Activated naive CD8-positive, alpha-beta T cell treated with anti-CD3 and anti-CD28 coated beads, Interleukin-2, amount 10 ng/mL, durations not matched to agents 7 days and 5 days (primary cell): ENCODE measurements at places on chromosomes 6 and 20.

DNA sequence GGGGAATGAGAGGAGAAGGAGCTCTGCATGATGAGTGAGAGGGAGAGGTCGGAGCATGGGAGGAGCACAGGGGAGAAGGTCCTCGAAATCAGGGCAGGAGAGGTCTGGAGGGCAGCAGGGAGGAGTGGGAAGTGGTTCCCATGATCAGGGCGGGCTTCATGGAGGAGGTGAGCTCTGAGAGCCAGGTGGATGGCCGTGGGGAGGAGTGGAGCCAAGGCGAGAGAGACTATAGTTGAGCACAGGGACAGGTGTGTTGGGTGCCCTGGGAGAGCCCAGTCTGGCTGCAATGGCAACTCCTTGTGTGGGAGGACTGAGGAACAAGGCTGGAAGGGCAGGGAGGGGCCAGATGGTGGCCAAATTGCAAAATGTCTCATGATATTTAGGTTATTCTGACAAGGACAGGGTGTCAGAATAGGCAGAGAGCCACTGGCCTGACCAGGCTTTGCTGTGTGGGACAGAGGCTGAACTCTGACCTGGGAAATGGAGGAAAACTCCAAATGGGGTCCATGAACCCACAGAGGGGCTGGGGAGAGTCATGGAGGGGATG is 21.4 kb downstream of the TTBK1 start:
- H3K36me3 ChIP-seq, result no peaks in the 10 kb centered on the region
- no peak for DNase-seq

- H3K4me1 ChIP-seq, result no peaks in the 10 kb centered on the region
- no peak for DNase-seq
- peaks cover 4% of the 10 kb centered on the region for H3K27me3 ChIP-seq
- no peak overlapping the region for H3K4me3 ChIP-seq
Measured at GRCh38 chr6:18545726-18546125, 158.6 kb downstream of the RNF144B start.

GRCh38 chr6:140153703-140154102 is 779.3 kb upstream of the CITED2 start:
- H3K27ac ChIP-seq, result no peak overlapping the region
- no peaks in the 10 kb centered on the region for H3K36me3 ChIP-seq
- H3K4me3 ChIP-seq, result no peak overlapping the region

DNA sequence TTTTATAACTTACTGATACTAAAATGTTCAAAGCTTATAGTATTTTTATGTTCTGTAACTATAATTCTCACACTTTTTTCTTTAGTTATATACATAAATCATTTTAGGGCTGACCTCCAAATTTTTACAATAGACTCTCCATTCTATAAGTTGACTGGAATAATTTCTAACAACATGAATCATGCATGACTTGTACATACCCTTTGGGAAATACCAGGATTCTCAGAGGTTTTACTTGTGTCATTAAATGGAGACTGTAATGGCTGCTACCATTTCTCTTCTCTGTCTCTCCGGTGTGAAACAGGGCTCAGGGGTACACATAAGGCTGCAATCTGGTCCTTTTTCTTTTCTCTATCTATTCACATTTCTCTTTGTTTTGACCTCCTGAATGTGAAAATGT is 222.2 kb upstream of the FLRT3 start:
- peaks cover 1% of the 10 kb centered on the region for H3K27me3 ChIP-seq
- H3K36me3 ChIP-seq, result no peaks in the 10 kb centered on the region
- no peak overlapping the region for H3K4me3 ChIP-seq
- no peak overlapping the region for H3K27ac ChIP-seq

DNA sequence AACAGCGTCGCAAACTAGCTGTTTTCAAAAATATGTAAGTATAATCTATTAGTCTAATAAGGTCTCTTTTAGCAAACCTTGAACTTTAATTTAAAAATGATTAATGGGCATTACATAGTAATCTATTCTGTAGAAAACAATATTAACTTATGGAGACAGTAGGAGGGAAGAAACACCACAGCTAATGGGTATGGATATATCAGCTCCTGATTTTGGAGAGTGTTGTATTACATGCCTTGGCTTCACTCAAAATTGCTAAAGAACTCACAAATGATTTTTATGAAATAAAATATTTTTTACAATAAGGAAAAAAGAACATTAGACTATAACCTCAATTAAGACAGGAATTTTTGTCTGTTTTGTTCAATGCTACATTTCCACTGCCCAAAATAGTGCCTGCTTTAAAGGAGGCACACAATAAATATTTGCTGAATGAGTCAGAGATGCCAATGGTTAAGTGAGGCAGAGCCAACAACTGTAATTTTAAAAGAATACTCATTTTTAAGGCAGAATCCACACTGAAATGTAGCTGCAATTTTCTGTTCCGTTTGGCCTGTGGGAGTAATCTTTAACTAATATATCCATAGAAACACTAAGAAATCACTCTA is 15.7 kb downstream of the ATG5 start:
- no peak for DNase-seq
- peaks cover 33% of the 10 kb centered on the region for H3K36me3 ChIP-seq
- no peaks in the 10 kb centered on the region for H3K27me3 ChIP-seq
- peaks cover 20% of the 10 kb centered on the region for H3K4me1 ChIP-seq
- H3K27ac ChIP-seq, result no peak overlapping the region
- H3K4me3 ChIP-seq, result no peak overlapping the region

DNA sequence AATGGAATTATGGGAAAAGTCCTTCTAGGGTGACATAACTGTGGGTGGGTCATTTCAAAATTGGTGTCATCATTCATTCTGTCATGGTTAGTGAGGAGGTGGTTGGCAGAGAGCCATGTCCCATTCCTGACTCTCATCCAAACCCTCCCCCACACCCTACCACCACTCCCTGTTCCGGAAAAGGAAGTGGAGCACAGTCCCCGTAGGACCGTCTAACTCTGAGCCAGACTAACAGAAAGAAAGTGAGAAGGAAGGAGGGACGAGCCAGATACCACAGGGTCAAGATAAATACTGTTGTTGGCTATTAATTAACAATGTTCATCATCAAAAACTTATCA is 4.8 kb downstream of the TRIM10 start:
- H3K4me3 ChIP-seq, result no peak overlapping the region
- peaks cover 19% of the 10 kb centered on the region for H3K27me3 ChIP-seq
- peaks cover 13% of the 10 kb centered on the region for H3K4me1 ChIP-seq
- H3K36me3 ChIP-seq, result no peaks in the 10 kb centered on the region
- DNase-seq, result no peak
- H3K27ac ChIP-seq, result no peak overlapping the region

DNA sequence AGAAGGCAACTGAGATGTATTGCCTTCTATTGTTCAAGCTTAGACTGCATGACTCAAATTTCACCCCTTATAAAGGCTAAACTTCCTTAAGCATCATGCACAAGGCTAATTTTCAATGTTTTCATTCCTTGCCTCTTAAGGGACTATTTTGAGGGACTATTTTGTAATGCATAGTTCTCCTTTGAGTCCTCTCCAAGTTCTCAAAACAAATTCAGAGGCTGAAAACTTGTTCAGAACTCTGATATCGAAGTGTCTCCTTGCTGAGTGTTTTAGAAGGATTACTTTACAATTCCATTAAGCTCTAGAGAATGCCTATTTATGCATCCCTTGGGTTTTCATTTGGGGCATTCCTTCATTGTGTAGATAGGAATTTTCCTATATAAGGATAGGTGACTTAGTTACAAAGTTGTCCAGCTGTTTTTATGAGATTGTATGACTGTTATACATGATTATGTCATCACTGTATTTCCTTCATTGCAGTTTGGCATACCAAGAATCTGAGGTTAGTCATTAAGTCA is 41.7 kb downstream of the COL19A1 start:
- no peak overlapping the region for H3K27ac ChIP-seq
- H3K27me3 ChIP-seq, result peaks cover 11% of the 10 kb centered on the region
- no peaks in the 10 kb centered on the region for H3K4me1 ChIP-seq
- no peak overlapping the region for H3K4me3 ChIP-seq

- DNase-seq, result no peak
- H3K4me3 ChIP-seq, result no peak overlapping the region
- H3K27me3 ChIP-seq, result no peaks in the 10 kb centered on the region
- no peak overlapping the region for H3K27ac ChIP-seq
Measured at GRCh38 chr6:100549406-100550167, 84.9 kb upstream of the SIM1 start.

- H3K36me3 ChIP-seq, result no peaks in the 10 kb centered on the region
- peak overlapping the region; percentile 32 for H3K27ac ChIP-seq
- no peak overlapping the region for H3K4me3 ChIP-seq
- no peak for DNase-seq
Measured at GRCh38 chr6:139343052-139343750, 31.2 kb downstream of the CITED2 start.

DNA sequence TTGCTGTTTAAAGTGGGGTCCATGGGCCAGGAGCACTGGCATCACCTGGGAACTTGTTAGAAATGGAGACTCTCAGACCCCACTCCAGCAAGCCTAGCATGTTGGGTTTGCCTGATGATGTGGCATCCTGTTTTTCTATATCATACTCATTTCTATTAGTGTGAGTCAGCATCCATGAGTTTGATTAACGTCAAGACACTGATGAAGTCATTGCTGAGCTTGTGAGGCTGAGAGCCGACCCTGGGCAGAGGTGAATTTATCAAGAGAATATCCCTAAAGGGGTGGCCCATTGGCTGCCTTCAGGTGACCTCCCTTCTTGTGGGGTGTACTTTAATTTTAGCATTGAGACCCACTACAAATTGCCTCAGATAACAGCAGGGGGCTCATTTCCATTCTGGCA is 43.4 kb upstream of the RNF144B start:
- no peak overlapping the region for H3K27ac ChIP-seq
- H3K36me3 ChIP-seq, result no peaks in the 10 kb centered on the region
- no peak overlapping the region for H3K4me3 ChIP-seq
- peaks cover 5% of the 10 kb centered on the region for H3K27me3 ChIP-seq

GRCh38 chr20:9075264-9076095 is 6.6 kb downstream of the PLCB4 start:
- H3K27ac ChIP-seq, result no peak overlapping the region
- no peak for DNase-seq
- no peaks in the 10 kb centered on the region for H3K36me3 ChIP-seq
- peaks cover 1% of the 10 kb centered on the region for H3K27me3 ChIP-seq
- H3K4me3 ChIP-seq, result no peak overlapping the region
- no peaks in the 10 kb centered on the region for H3K4me1 ChIP-seq

DNA sequence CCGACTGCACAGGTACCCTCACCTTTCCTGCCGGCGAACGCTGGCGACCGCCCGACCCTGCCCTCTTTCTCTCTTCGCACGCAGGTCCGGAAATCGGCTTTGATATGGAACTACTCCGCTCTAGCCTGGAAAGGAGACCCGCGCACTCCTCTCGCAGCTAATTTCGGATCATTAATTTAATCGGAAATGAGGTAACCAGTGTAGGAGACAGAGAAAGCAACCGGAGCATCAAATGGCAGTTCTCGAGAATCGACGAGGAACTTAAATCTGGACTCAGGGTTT is 949 bp upstream of the ATXN1 start:
- H3K27me3 ChIP-seq, result no peaks in the 10 kb centered on the region
- peak overlapping the region; percentile 100 for H3K27ac ChIP-seq

DNA sequence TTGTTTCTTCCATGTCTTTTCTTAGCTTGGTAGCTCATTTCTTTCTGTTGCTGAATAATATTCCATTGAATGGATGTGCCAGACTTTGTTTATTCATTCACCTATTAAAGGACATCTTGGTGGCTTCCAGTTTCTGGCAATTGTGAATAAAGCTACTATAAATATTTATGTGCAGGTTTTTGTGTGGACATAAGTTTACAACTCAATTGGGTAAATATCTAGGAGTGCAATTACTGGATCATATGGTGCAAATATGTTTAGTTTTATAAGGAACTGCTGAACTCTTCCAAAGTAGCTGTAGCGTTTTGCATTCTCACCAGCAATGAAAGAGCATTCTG is 16.8 kb upstream of the SDCBP2 start:
- peak overlapping the region; percentile 72 for H3K27ac ChIP-seq
- peaks cover 35% of the 10 kb centered on the region for H3K4me1 ChIP-seq
- H3K4me3 ChIP-seq, result peak overlapping the region; percentile 18

DNA sequence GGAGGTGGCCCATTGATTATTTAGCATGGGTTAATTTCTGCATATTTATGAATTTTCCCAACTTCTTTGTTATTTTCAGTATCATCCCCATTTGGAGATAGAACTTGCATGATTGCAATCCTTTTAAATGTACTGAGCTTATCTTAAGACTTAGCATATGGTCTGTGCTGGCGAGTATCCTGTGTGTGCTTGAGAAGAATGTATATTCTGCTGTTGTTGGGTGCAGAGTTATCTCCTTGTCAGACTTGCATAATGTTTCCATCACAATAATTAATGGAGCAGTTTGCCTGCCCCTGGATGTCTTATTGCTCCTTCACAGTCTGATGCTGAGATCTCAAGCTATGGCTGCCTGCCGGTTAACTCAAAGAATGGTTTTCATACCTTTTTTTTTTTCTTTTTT is 112.6 kb downstream of the CDYL start:
- H3K27me3 ChIP-seq, result no peaks in the 10 kb centered on the region
- H3K4me1 ChIP-seq, result peaks cover 4% of the 10 kb centered on the region
- H3K4me3 ChIP-seq, result no peak overlapping the region
- H3K27ac ChIP-seq, result no peak overlapping the region
- no peak for DNase-seq

- H3K36me3 ChIP-seq, result no peaks in the 10 kb centered on the region
- DNase-seq, result no peak
- H3K4me1 ChIP-seq, result no peaks in the 10 kb centered on the region
- H3K27me3 ChIP-seq, result no peaks in the 10 kb centered on the region
Measured at GRCh38 chr20:55935448-55936208, 69.7 kb downstream of the CBLN4 start.

DNA sequence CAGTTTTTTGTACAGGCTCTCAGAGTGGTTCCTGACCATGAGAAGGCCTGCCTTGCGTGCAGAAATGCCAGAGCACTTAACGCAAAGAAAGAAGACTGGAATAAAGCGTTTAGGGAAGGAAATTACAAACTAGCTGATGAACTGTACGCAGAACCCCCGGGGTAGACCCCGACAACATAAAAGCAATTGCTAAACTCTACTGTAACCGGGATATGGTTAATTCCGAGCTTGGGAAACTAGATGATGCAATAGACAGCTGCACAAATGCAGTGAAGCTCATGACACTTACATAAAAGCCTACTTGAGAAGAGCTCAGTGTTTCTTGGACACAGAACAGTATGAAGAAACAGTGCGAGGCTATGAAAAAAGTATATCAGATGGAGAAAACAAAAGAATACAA is 35.7 kb downstream of the CITED2 start:
- no peak overlapping the region for H3K27ac ChIP-seq
- no peaks in the 10 kb centered on the region for H3K27me3 ChIP-seq
- H3K4me3 ChIP-seq, result no peak overlapping the region

DNA sequence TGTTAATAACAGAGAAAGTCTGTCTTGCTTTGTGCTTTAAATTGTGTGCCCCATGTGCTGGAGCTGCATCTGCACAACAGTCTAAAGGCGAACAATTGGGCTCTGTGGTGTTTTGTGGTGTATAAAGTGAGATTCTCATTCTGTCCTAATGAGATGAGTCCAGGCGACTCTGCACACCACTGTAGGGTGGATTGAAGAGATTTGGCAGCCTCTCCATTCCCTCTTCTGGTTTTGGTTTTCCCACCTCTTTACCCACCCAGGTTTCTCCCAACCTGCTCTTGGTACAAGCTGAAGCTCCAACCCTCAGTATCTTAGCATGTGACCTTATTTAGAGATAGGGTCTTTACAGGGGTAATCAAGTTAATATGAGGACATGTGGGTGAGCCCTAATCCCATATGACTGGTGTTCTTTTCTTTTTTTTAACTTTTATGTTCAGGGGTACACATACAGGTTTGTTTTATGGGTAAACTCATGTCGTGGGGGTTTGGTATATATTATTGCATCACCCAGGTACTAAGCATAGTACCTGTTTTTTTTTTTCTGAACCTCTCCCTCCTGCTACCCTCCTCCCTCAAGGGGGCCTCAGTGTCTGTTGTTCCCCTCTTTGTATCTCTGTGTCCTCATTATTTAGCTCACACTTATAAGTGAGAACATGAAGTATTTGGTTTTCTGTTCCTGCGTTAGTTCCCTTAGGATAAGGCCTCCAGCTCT is 217.6 kb upstream of the DTNBP1 start:
- no peak overlapping the region for H3K4me3 ChIP-seq
- H3K27me3 ChIP-seq, result peaks cover 10% of the 10 kb centered on the region
- DNase-seq, result no peak
- H3K27ac ChIP-seq, result no peak overlapping the region
- peaks cover 2% of the 10 kb centered on the region for H3K36me3 ChIP-seq
- H3K4me1 ChIP-seq, result peaks cover 8% of the 10 kb centered on the region
